Transverse colon (tissue), 4 donors: ENCODE measurements at places on chromosomes 2 and 18. TPM values are rescaled to one million over a fixed set of nuclear protein-coding genes. Genes with fewer than 3 reads are reported as not detected.

- no peaks in the 10 kb centered on the region for H3K4me1 ChIP-seq
- H3K27ac ChIP-seq, result no peak overlapping the region
- no peaks in the 10 kb centered on the region for H3K27me3 ChIP-seq
- no peaks in the 10 kb centered on the region for H3K36me3 ChIP-seq
- DNase-seq, result no peak
- H3K4me3 ChIP-seq, result no peak overlapping the region
Observed at GRCh38 chr18:65737471-65737955, 13.3 kb upstream of the CDH7 start.

- peaks cover 10% of the 10 kb centered on the region for H3K27me3 ChIP-seq
- H3K4me1 ChIP-seq, result no peaks in the 10 kb centered on the region
- H3K4me3 ChIP-seq, result no peak overlapping the region
- H3K36me3 ChIP-seq, result no peaks in the 10 kb centered on the region
Observed at GRCh38 chr18:11695736-11696135, 6.7 kb downstream of the GNAL start.

- no peak for DNase-seq
- no peaks in the 10 kb centered on the region for H3K4me1 ChIP-seq
- H3K4me3 ChIP-seq, result no peak overlapping the region
- no peak overlapping the region for H3K27ac ChIP-seq
Observed at GRCh38 chr2:235378944-235379343, 114.9 kb upstream of the AGAP1 start.

- DNase-seq, result no peak
- no peak overlapping the region for H3K27ac ChIP-seq
- H3K27me3 ChIP-seq, result no peaks in the 10 kb centered on the region
- peaks cover 8% of the 10 kb centered on the region for H3K4me1 ChIP-seq
- no peak overlapping the region for H3K4me3 ChIP-seq
Observed at GRCh38 chr2:218383892-218384519, 1.9 kb downstream of the SLC11A1 start.

GRCh38 chr2:8122520-8122919 lies 559.3 kb upstream of the ID2 start:
- no peak overlapping the region for H3K27ac ChIP-seq
- H3K36me3 ChIP-seq, result no peaks in the 10 kb centered on the region
- H3K4me3 ChIP-seq, result no peak overlapping the region
- DNase-seq, result no peak
- H3K27me3 ChIP-seq, result no peaks in the 10 kb centered on the region

GRCh38 chr2:43417300-43417699 lies 178.5 kb downstream of the THADA start:
- no peak overlapping the region for H3K4me3 ChIP-seq
- H3K36me3 ChIP-seq, result no peaks in the 10 kb centered on the region
- DNase-seq, result no peak

- no peaks in the 10 kb centered on the region for H3K4me1 ChIP-seq
- H3K27ac ChIP-seq, result peak overlapping the region; percentile 6
- H3K36me3 ChIP-seq, result no peaks in the 10 kb centered on the region
- no peak overlapping the region for H3K4me3 ChIP-seq
Observed at GRCh38 chr2:230908595-230909191, 16.3 kb downstream of the GPR55 start.

DNA sequence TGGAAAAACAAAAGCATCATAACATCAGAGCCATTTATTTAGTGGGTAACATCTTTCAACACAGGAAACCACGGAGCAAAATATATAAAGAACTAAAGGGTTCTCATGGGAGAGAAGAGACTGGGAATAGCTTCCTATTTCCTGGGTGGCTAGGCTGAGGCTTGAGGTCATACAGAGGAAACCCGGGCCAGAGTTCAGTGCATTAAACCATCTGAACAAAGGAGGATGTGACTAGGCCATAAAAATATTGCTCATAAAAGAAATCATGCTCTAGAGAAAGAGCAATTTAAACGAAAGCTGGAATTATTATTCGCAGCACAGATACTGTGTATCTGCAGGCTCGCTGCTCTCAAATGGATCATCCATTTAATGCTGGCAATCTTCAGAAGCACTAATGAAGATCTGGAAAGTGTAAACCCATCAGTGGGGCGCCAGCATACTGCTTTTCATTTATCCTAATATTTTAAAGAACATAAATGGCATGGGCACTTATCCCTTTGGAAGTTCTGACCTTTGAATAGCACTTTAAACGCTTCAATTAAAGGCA lies 83.3 kb downstream of the GALNT14 start:
- H3K36me3 ChIP-seq, result no peaks in the 10 kb centered on the region
- DNase-seq, result no peak
- no peak overlapping the region for H3K4me3 ChIP-seq
- no peaks in the 10 kb centered on the region for H3K4me1 ChIP-seq
- no peaks in the 10 kb centered on the region for H3K27me3 ChIP-seq

- no peaks in the 10 kb centered on the region for H3K4me1 ChIP-seq
- DNase-seq, result peak; percentile 10
- H3K4me3 ChIP-seq, result no peak overlapping the region
- H3K27ac ChIP-seq, result no peak overlapping the region
- no peaks in the 10 kb centered on the region for H3K27me3 ChIP-seq
- no peaks in the 10 kb centered on the region for H3K36me3 ChIP-seq
Observed at GRCh38 chr2:30139131-30139870, 7.5 kb upstream of the YPEL5 start.

The IL36A gene
- not detected for total RNA-seq

DNA sequence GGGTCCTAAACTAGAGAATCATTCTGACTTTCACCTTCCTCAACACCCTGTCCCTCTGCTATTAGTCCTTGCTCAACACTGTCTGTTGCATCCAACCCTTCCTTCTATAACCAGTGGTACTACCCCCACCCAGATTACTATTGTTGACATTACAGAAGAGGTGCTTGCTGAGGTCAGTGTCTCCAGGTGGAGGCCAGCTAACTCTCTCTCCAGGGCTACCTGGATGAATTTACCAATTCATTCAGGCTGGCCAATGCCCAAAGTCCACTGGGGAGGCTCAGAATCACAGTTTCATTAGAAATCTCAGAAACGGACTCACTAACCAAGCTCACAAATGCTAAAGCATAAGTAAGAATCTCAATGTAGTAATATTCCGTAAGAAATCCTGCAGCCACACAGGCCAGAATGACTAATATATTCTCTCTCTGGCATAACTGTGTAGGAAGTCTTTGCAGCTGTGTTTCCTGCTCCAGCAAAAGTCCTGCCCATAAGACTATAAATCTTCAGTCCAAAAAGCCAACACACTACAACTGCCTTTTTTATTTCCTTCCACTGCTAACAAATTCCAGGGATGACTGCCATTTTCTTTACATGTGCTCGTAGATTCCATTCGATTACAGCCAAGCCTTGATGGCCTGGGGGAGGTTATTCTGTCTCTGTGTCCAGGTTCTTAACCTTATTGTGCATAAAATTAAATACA lies 10.0 kb upstream of the TTR start:
- no peak for DNase-seq
- H3K4me3 ChIP-seq, result no peak overlapping the region
- H3K36me3 ChIP-seq, result no peaks in the 10 kb centered on the region
- H3K4me1 ChIP-seq, result no peaks in the 10 kb centered on the region
- no peak overlapping the region for H3K27ac ChIP-seq
- H3K27me3 ChIP-seq, result no peaks in the 10 kb centered on the region

GRCh38 chr2:221529177-221529942 lies 42.7 kb downstream of the EPHA4 start:
- DNase-seq, result peak; percentile 38
- no peak overlapping the region for H3K4me3 ChIP-seq
- H3K4me1 ChIP-seq, result peaks cover 51% of the 10 kb centered on the region
- no peaks in the 10 kb centered on the region for H3K36me3 ChIP-seq
- peak overlapping the region; percentile 79 for H3K27ac ChIP-seq

The C18orf63 gene
- not detected for total RNA-seq

DNA sequence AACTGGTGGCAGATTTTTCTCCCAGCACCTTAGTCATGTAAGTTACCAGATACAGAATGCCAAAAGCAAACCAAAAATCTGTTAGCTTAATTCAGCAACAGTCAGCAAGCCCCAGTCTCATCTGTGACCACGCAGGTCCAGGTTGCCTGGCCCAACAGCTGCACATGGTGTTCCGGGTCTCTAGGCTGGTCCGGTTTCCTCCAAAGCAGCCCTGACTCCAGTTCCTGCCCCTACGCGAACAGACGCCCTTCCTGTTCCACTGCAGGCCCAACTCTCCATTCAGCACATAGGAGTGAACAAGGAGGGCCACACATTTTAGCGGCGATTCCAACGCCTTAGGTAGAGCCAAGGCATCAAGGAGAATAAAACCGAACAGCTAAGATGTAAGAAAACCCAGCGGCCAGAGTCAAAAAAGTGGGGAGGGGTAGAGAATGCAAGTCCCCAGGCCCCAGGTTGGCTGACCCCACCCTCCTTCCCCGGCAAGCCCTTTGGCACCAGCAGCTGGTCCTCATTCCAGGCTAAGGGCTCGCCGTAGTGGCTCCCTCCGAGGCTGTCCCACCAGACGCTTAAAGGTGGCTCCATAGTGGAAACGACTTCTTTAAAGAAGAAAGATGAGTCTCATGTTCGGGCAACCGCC lies 1.5 kb downstream of the STK25 start:
- peaks cover 30% of the 10 kb centered on the region for H3K4me1 ChIP-seq
- H3K27me3 ChIP-seq, result no peaks in the 10 kb centered on the region
- H3K4me3 ChIP-seq, result peak overlapping the region; percentile 99
- H3K36me3 ChIP-seq, result no peaks in the 10 kb centered on the region
- peak overlapping the region; percentile 93 for H3K27ac ChIP-seq

The MEP1B gene
- total RNA-seq, result 31.1 TPM

GRCh38 chr2:113276761-113277425 lies 1.8 kb downstream of the PAX8 start:
- peaks cover 69% of the 10 kb centered on the region for H3K27me3 ChIP-seq
- H3K27ac ChIP-seq, result no peak overlapping the region
- no peak for DNase-seq

The PROKR1 gene
- 0.16 TPM for total RNA-seq

DNA sequence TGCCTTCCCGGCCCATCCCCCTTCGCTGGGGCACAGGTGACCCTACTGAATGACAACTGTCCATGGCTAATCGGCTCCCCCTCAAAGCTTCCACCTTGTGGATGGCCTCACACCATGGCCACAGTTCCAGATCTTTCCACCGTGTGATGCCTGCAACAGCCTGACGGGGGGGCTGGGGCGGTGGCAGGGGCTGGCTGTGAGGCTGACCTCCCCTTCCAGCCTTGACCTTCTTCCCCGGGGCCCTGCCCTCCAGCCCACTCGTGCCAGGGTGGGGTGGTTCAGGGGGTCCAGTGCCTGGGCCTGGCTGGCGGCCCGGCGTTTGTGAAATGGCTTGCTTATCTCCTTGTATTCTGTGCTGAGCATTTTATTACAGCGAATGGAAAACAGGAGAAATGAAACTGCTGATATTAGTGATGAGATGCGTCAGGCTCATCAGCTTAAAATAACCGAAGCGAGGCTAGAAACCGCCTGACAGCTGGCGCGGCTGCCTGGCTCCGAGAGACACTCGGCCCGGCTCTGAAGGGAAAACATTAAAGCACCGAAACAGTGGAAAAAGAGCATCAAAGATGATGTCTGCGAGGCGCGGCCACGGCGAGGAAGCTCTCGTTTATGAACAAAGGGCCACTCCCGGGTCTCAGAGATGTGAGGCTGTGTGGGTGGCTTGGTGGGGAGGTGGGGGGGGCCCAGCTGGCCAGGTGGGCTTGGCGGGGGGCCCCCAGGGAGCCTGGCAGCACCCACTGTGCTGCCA lies 916 bp upstream of the PDCD1 start:
- peaks cover 13% of the 10 kb centered on the region for H3K4me1 ChIP-seq
- no peaks in the 10 kb centered on the region for H3K36me3 ChIP-seq
- H3K27ac ChIP-seq, result peak overlapping the region; percentile 63
- peak; percentile 47 for DNase-seq
- peak overlapping the region; percentile 29 for H3K4me3 ChIP-seq

The DES gene
- 1,891 TPM for total RNA-seq

GRCh38 chr2:55861733-55862132 lies 61.8 kb downstream of the EFEMP1 start:
- H3K4me1 ChIP-seq, result no peaks in the 10 kb centered on the region
- no peak overlapping the region for H3K4me3 ChIP-seq
- no peak for DNase-seq
- peak overlapping the region; percentile 36 for H3K27ac ChIP-seq
- H3K27me3 ChIP-seq, result no peaks in the 10 kb centered on the region

- H3K4me3 ChIP-seq, result no peak overlapping the region
- H3K4me1 ChIP-seq, result no peaks in the 10 kb centered on the region
- H3K27me3 ChIP-seq, result no peaks in the 10 kb centered on the region
- DNase-seq, result no peak
- H3K27ac ChIP-seq, result no peak overlapping the region
Observed at GRCh38 chr2:182907081-182907830, 40.8 kb upstream of the FRZB start.

DNA sequence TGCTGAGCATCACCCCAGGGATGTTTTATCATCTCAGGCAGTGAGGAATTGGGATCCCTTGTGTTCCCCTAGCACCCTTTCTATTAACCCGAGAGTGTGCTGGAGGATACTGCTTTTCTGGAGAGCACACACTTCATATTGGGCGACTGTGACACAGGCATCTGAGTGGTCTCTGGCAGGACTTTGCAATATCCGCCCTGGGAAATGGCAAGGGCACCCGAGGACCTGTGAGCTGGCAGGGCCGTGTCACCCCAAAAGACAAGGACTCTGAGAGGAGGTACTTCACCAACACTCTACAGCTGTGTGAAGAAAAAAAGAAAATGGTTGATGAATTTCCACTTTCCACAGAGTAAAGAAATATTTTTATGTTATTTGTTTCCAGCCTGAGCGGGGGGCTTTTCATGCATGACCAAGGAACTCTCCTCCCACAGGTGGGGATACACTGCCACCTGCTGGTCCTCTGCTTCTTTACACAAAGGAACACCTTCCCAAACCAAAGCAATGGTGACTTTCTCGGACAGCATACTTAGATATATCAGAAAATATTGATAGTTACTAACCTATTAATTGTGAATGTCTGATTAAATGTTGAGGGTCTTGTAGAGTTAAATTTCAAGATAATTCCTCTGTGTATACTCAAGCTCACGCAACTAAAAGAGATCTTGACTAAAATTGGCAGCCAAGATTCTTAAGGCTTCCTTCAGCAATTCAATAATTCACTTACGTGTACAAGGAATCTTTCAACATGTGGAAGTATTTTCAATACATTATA lies 45.9 kb upstream of the REG3G start:
- no peak overlapping the region for H3K27ac ChIP-seq
- H3K4me3 ChIP-seq, result no peak overlapping the region
- no peaks in the 10 kb centered on the region for H3K4me1 ChIP-seq
- H3K27me3 ChIP-seq, result no peaks in the 10 kb centered on the region

- no peak overlapping the region for H3K4me3 ChIP-seq
- no peaks in the 10 kb centered on the region for H3K27me3 ChIP-seq
- no peaks in the 10 kb centered on the region for H3K36me3 ChIP-seq
- no peaks in the 10 kb centered on the region for H3K4me1 ChIP-seq
- no peak for DNase-seq
Observed at GRCh38 chr2:3636586-3637310, 21.3 kb upstream of the ALLC start.

- DNase-seq, result no peak
- no peak overlapping the region for H3K27ac ChIP-seq
- no peak overlapping the region for H3K4me3 ChIP-seq
Observed at GRCh38 chr18:21115519-21116411, 4.2 kb upstream of the ROCK1 start.
